ENCODE measurements at places on chromosomes 3 and 15.

GRCh38 chr3:57706462-57706861 is 13.6 kb upstream of the DENND6A start:
- DNase-seq = no peak

DNA sequence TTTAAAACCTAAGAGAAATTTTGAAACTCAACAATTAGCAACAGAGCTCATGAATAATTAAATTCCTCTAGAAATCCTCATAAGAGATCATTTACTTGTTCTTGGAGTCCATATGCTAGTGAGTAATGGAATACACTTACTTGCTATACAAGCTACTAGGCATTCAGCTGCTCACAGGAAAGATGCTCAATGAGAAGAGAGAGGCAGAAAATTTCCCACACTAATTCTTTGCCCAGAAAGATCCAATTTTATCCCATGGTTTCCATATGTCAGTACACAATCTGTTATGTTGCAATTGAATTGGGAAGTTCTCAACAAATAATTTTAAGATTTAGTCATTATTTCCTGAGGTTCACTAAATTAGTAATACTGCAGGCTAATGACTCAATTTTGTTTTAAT is 310.4 kb downstream of the RYR3 start:
- DNase-seq = no peak

GRCh38 chr3:169455472-169455871 is 208.0 kb downstream of the MECOM start:
- DNase-seq = no peak

DNA sequence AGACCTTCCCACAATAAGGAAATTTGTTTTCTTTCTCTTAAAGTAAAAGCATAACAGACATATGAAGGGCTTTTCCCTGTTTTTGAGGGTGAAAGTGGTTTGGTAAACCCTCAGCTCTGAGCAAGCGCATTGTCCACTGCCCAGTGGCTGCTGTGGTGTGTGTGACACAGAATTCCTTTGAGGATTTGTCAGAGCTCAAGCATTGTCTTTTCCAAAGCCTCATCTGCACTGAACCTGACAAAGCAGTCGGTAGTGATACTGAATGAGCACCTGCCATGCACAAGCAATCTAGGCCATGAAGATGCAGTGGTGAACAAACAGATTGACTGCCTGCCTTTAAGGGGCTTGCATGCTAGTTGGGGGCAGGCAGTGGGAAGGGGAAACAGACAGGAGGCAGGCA is 128.3 kb downstream of the PLCL2 start:
- no peak for DNase-seq

DNA sequence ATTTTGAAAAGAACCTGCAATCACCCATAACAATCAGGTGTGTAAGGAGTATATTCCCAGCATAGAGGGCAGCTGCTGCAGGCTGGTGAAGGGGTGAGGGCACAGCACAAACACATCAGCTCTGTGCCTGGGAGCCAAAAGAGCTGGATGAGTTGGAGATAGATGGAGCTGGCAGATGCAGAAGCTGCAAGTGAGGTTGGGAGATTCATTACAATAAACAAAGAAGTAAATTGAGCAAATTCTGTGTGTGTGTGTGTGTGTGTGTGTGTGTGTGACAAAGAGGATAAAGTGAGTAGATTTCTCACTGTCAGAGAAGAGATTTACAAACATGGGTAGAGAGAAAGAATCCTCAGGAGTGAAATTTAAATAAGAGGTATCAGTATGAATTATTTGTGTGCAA is 994.7 kb downstream of the EPHA3 start:
- DNase-seq = no peak

DNA sequence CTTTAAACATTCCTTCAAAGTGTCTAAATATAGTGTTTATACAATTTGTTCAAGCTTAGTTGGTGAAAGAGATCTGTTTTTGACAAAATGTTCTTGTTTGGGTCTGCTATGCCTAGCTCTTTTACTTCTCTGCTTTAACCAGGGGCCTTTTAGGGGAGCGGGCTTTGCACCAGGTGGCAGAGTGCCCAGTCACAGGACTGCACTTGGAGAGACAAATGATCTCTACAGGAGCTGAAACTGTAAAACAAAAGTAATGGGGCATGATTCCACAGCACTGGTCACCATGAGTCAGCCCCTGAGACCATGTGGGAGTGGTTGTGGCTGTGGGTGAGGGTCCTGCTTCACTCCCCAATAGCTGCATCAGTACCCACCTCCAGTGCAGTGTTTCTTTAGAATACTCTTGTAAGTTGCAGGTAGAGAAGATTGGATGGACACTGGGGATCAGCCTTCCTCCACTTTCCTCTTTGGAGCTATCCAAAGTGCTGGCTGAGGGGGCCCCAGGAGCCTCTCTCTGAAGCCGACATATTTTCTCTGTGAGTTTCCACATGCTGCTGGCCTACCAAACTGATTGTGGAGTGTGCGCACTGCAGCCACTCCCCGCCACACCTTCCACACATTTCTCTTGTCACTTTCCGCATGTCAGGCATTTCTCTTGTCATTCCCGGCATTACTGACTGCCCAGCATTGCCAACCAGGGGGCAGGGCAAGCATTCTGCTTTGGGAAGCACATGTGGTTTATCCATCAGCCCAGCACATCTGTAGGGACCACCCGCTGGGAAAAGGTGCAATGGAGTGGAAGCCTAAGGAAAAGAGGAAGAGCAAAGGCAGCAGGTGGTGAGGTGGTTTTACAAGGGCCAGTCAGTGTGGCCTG is 110.0 kb downstream of the EPHB1 start:
- no peak for DNase-seq

DNA sequence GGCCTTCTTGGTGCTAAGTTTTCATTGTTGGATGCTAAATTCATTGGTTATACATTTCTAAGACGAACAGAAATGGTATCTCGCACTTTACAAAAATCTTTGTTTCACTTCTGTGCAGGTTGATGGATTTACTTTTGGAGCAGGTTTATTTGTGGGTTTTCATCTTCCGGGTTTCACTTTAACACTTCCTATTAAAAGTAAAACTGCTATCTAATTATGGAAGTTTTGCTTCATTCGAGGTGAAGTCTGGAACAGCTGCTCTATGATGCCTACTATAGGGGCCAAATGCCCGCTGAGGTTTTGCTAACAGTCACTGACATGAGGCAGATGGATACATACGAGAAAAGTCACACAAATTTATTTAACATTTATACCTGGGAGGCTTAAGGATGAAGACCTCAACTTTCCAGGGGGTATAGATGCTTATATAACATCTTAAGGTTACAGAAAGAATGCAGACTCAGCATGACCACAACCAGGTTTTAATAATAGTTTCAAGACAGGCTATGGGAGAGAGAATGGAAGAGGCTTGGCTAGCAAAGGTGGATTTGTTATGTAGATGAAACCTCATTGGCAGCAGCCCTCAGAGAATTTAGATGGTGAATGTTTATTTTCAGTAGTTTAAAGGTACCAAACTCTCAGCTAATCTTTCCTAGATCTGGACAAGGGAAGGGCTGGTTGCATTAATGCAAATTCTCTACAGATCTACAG is 54.2 kb downstream of the OSTN start:
- DNase-seq = no peak

- DNase-seq = no peak
These were observed 80.2 kb upstream of the SPATA12 start for GRCh38 chr3:56980243-56980642.

- no peak for DNase-seq
These were observed 140.5 kb downstream of the TLE3 start for GRCh38 chr15:69957175-69957574.

- DNase-seq = no peak
These were observed 41.0 kb downstream of the RAB11A start for GRCh38 chr15:65910341-65910740.

GRCh38 chr15:69876064-69876940 is 221.4 kb downstream of the TLE3 start:
- DNase-seq = no peak

DNA sequence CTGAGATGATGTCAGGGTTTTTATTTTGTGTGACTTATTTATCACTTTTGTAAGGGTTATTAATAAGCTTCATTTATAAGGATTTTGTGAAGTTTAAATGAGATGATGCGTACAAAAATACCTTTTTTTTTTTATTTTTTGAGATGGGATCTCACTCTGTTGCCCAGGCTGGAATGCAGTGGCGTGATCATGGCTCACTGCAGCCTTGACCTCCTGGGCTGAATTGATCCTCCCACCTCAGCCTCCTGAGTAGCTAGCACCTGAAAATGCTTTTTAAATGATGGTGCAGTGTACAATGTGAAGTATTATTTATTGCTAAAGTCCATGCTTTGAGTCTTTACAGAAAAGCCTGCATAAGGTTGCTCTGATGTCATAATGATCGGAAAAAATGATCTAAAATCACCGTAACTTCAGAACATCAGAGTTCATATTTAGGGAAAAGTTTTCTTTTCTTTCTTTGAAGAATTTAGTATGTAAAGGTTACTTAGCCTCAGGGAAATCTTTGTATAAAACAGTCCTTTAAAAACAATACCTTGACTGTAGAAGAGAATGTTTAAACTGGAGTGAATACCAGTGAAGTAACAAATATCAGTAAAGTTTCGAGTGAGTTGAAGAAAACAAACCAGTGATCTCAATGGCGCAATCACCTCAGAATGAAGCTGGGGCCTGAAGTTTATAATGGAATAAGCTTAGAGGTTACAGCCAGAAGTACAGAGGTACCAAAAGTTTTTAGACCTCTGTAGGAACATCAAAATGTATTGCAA is 29.7 kb downstream of the TCF12 start:
- no peak for DNase-seq

GRCh38 chr15:63532307-63532744 is 27.9 kb downstream of the USP3 start:
- no peak for DNase-seq

Data from stimulated activated CD8-positive, alpha-beta memory T cell treated with anti-CD3 and anti-CD28 coated beads, Interleukin-2, amount 100 ng/mL, for 1 hour (primary cell).